ENCODE measurements at places on chromosomes 6 and 20. TPM values are rescaled to one million over a fixed set of nuclear protein-coding genes. Genes with fewer than 3 reads are reported as not detected.
A peak's percentile ranks its signal among the peaks of the same experiment; 100 is the strongest.

- no peak for DNase-seq
- H3K27me3 ChIP-seq: no peaks in the 10 kb centered on the region
- H3K4me1 ChIP-seq: peaks cover 70% of the 10 kb centered on the region
- peaks cover 67% of the 10 kb centered on the region for H3K36me3 ChIP-seq
- no peak overlapping the region for H3K4me3 ChIP-seq
Measured at GRCh38 chr6:56524891-56525703, 117.6 kb downstream of the DST start.

DNA sequence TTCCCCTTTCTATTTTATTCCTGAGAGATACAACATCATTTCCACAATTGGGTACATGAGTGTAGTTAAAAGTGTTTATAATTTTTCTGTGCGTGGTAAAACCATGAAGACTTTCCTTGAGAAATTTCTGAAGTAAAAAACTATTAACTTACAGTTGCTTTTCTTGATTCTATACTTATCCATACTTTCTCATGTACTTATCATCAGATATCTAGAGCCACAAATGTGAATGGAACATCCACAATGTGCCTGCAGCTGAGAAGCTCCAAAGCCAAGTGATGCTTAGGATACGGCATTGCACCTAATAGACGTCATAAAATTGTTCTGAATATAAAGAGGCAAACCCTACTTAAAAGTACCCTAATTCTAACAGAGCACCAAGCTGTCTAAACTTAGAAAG, 2.9 kb downstream of the FILIP1 start:
- DNase-seq: no peak
- no peaks in the 10 kb centered on the region for H3K27me3 ChIP-seq
- peak overlapping the region; percentile 93 for H3K27ac ChIP-seq
- H3K4me3 ChIP-seq: peak overlapping the region; percentile 71
- peaks cover 75% of the 10 kb centered on the region for H3K4me1 ChIP-seq

- H3K4me1 ChIP-seq: peaks cover 92% of the 10 kb centered on the region
- H3K27me3 ChIP-seq: no peaks in the 10 kb centered on the region
- DNase-seq: no peak
Measured at GRCh38 chr6:112235956-112236355, 18.4 kb downstream of the LAMA4 start.

- peaks cover 29% of the 10 kb centered on the region for H3K4me1 ChIP-seq
- H3K36me3 ChIP-seq: no peaks in the 10 kb centered on the region
- no peaks in the 10 kb centered on the region for H3K27me3 ChIP-seq
Measured at GRCh38 chr20:25623225-25623735, 534 bp downstream of the NANP start.

GRCh38 chr20:49669601-49670189, 44.0 kb downstream of the B4GALT5 start:
- no peaks in the 10 kb centered on the region for H3K27me3 ChIP-seq
- H3K36me3 ChIP-seq: no peaks in the 10 kb centered on the region
- no peak overlapping the region for H3K27ac ChIP-seq
- H3K4me3 ChIP-seq: no peak overlapping the region
- DNase-seq: no peak

- H3K4me3 ChIP-seq: no peak overlapping the region
- peaks cover 40% of the 10 kb centered on the region for H3K4me1 ChIP-seq
- no peak for DNase-seq
- no peaks in the 10 kb centered on the region for H3K27me3 ChIP-seq
Measured at GRCh38 chr6:53984163-53984562, 127.1 kb upstream of the MLIP start.

- DNase-seq: no peak
- no peak overlapping the region for H3K4me3 ChIP-seq
- no peaks in the 10 kb centered on the region for H3K36me3 ChIP-seq
- peaks cover 8% of the 10 kb centered on the region for H3K4me1 ChIP-seq
- no peak overlapping the region for H3K27ac ChIP-seq
Measured at GRCh38 chr6:36650848-36651478, 27.6 kb upstream of the CDKN1A start.

PABPC1L gene
- total RNA-seq: 2.4 TPM

DNA sequence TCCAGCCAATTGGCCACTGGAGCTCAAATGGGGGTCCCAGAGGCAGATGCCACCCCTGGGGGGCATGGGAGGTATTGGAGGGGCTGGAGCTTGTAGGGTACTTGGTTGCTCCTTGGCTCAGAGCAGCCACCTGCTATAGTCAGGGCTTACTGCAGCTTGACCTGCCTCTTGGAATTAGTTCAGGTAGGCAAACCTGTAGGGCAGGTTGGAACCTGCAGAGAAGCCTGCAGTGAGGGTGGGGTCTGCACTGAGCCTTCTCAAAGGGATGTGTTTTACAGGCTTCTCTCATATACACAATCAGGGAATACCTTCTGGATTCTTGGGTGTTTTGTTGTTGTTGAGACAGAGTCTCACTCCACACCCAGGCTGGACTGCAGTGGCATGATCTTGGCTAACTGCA, 94.2 kb upstream of the MYL9 start:
- H3K36me3 ChIP-seq: no peaks in the 10 kb centered on the region
- no peaks in the 10 kb centered on the region for H3K4me1 ChIP-seq

- no peaks in the 10 kb centered on the region for H3K36me3 ChIP-seq
- no peaks in the 10 kb centered on the region for H3K27me3 ChIP-seq
- DNase-seq: no peak
- H3K4me3 ChIP-seq: no peak overlapping the region
- H3K27ac ChIP-seq: no peak overlapping the region
Measured at GRCh38 chr6:155389130-155389529, 66.5 kb downstream of the NOX3 start.

MLN gene
- not detected for total RNA-seq

DNA sequence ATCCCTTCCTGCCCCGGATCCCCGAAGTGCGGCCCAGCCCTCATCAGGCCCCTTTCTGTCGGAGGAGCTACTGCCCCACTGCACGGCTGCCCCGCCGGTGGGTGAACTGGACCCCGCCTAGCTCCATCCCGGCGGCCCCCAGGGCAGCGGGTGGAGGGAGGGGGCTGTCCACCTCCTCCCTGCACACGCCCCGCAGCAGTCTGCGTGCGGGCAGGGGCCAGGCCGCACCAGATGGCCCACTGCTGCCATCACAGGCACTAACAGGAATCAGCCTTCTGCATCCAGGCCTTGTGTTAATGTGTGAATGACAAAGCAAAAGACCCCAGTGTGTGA, 54.9 kb upstream of the UNC93A start:
- H3K27ac ChIP-seq: no peak overlapping the region
- DNase-seq: no peak
- peaks cover 27% of the 10 kb centered on the region for H3K27me3 ChIP-seq
- H3K36me3 ChIP-seq: no peaks in the 10 kb centered on the region

DNA sequence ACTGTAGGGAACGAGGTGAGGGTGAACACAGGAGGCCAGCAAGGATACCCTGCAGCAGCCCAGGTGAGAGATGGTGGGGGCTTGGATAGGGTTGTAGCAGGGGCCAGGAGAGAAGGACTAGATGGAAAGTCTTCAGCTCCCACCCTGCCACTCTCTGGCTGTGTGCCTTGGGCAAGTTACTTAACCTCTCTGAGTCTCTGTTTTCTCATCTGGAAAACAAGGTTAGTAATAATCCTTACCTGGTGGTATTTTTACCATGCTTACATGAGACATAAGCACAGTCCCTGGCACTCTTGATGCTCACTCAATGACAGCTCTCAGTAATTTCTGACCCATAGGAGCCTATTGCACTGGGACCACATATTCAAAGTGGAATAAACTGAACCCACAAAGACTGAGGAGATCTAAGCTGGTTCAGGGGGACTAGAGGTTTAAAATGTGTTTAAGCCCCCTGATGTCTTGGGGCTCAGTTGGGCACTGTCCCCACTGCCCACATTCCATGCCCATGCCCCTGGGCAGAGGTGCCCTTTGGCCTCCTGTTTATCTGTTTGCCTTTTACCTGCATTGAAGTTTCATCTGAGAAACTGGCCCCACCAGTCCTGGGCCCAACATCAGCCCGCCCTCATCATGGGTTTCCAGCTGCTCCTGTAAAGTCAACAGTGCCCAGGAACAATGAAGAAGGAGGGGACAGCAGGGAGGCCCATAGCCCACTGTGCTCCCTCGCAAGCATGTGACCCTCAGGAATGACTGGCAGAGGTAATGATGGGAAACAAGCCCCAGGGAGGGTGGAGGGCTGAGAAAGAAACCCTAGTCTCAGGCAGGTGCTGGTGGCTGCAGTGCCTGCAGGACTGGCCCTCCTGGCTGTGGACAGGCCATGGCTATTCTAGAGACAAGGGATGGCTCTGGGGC, 104.0 kb downstream of the VEGFA start:
- H3K4me3 ChIP-seq: no peak overlapping the region
- H3K27me3 ChIP-seq: peaks cover 11% of the 10 kb centered on the region
- no peak overlapping the region for H3K27ac ChIP-seq

- H3K4me1 ChIP-seq: peaks cover 9% of the 10 kb centered on the region
- no peaks in the 10 kb centered on the region for H3K27me3 ChIP-seq
Measured at GRCh38 chr6:81451787-81452186, 300.7 kb downstream of the TENT5A start.

HM13 gene
- total RNA-seq: 39.0 TPM

TRIM10 gene
- total RNA-seq: not detected

MEI4 gene
- 0.52 TPM for total RNA-seq

DNA sequence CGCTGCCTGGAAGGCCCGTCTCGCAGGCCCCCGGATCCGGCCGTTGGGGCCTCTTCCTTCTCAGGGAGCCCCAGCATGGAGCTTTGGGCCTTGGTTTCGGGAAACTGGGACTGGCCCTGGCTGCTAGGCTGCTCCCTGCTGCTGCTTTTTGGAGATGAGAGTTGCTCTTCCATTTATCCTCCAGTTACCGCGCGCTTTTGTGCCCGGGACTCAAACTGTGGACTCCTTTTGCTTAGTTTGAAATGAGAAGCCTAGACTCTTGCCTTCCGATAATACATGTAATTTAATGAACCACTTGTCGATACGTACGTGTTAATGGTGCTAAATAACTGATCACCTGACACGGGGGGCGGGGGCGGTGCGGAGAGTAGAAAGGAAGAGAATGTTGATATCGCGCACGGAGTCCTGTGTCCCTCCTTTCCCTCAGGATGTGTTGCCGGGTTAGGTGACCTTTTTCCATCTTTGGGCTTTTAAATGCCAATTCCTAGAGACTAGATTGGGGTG, 968 bp downstream of the PHF3 start:
- peak overlapping the region; percentile 98 for H3K27ac ChIP-seq
- peak; percentile 47 for DNase-seq
- no peaks in the 10 kb centered on the region for H3K36me3 ChIP-seq
- H3K4me1 ChIP-seq: peaks cover 68% of the 10 kb centered on the region
- H3K27me3 ChIP-seq: no peaks in the 10 kb centered on the region

DNA sequence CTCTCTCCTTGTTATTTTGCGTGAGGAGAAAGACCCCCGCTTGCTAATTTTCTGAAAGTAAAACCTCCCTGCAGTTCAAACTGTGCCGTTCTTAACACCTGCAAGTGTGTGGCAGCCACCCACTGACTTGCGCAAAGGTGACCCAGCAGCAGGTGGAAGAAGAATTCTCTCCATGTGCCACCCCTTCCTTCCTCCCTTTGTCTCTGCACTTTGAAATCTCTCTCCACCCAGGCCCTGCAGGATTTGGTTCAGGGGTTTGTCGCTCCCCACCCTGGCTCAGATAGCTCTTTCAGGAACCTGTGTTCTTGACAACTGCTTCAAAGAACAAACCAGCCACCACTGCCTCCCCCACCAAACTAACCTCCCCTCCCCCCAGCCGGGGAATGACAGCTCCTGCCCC, 41.4 kb downstream of the ZNF831 start:
- H3K27me3 ChIP-seq: peaks cover 59% of the 10 kb centered on the region
- no peak overlapping the region for H3K27ac ChIP-seq
- peaks cover 18% of the 10 kb centered on the region for H3K4me1 ChIP-seq
- DNase-seq: no peak
- H3K36me3 ChIP-seq: no peaks in the 10 kb centered on the region

DNA sequence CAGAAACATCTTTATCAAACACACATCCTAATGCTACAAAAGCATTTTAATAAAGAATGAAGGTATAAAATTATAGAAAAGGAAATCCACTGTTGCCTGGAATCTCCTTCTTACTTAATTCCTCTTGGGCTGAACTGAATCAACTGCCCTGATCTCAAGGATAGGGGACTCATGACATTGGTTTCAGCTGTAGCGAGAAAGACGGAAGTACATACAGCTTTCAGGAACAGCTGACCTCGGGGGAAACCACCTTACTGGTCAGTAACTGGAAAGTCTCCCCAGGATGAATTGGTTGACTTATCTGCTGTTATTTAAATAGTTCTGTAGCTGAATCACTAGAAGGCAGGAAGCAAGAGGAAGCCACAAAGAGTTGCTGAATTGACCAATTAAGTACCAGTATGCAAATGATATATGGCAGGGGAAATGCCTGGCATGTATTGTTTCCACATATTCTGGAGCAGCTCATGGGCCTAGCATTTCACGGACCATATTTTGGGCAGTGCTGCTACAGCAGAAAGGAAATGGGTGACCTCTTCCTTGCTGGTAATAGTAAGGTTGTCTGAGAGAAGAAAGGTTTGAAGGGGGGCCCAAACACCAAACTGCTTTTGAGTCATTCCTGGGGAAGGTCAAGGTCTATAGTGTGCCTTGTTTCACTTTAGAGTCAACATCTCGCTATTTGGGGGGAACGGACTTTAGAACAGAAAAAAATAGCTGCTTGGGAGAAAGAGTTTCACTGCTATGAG, 43.7 kb upstream of the MAP7 start:
- H3K4me3 ChIP-seq: no peak overlapping the region
- no peak overlapping the region for H3K27ac ChIP-seq
- peaks cover 38% of the 10 kb centered on the region for H3K36me3 ChIP-seq
- peaks cover 8% of the 10 kb centered on the region for H3K4me1 ChIP-seq

- H3K27me3 ChIP-seq: no peaks in the 10 kb centered on the region
- no peak overlapping the region for H3K4me3 ChIP-seq
- H3K27ac ChIP-seq: no peak overlapping the region
- no peaks in the 10 kb centered on the region for H3K36me3 ChIP-seq
- H3K4me1 ChIP-seq: no peaks in the 10 kb centered on the region
- DNase-seq: no peak
Measured at GRCh38 chr6:161866570-161866969, 592.7 kb upstream of the AGPAT4 start.

DNA sequence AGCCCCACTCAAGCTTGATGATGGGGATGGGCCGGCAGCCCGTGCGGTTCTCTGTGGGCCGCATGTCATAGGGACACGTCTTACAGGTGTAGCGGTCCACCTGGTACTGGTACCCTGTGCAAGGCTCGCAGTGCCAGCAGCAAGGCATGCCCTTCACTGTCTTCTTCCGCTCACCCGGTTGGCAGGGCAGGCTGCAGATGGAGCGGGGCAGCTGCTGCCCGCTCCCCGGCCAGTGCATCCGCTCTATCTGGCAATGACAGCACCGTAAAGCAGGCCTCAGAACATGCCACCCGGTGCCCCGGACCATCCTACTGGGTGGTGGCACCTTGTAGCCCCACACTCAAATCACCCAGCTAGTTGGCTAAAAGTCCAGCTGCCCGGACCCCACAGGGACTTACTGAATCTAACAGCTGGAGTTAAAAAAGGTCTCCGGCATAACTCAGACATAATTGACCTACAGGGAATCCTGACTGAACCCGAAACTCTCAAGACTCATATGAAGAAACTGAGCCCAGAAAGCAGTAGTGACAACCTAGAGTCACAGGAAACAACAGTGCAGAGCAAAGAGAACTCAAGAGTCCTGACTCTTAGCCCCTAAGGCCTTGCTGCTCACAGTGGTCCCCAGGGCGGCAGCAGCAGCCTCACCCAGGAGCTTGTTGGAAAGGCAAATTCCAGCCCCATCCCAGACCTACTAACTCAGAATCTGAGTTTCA, 109.4 kb downstream of the GRM4 start:
- H3K36me3 ChIP-seq: no peaks in the 10 kb centered on the region
- no peak overlapping the region for H3K27ac ChIP-seq
- H3K27me3 ChIP-seq: peaks cover 95% of the 10 kb centered on the region
- H3K4me3 ChIP-seq: no peak overlapping the region
- no peaks in the 10 kb centered on the region for H3K4me1 ChIP-seq
- DNase-seq: no peak

Data from left ventricle myocardium inferior (tissue), 1 donor.